Omental fat pad (tissue), 4 donors: ENCODE measurements at places on chromosomes 11 and 22. TPM values are rescaled to one million over a fixed set of nuclear protein-coding genes. Genes with fewer than 3 reads are reported as not detected.

Gene EIF1AD
- total RNA-seq = 27.7 TPM

Gene RHBDD3
- 30.8 TPM for total RNA-seq

DNA sequence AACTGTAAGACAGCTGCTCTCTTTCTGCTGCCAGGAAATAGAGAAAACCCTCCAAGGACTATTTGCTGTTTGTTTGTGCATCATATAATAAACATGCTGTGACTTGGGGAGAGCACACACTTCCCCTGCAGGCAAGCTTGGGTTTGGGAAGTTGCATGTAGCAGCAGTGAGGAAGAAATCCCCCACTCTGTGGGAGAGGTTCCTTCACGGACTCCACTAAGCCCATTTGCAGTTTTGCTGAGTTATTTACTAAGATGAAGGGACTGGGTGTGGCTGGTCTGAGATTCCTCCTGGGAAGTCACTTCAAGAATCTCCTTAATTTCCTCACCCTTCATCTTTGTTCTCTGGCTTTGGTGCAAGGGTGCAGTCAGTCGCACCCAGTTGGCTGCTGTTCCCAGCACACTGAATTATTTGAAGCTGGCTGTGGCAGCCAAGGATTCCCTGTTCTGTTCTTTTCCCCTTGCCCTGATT, 104.9 kb downstream of the ARFGAP2 start:
- no peak for DNase-seq

DNA sequence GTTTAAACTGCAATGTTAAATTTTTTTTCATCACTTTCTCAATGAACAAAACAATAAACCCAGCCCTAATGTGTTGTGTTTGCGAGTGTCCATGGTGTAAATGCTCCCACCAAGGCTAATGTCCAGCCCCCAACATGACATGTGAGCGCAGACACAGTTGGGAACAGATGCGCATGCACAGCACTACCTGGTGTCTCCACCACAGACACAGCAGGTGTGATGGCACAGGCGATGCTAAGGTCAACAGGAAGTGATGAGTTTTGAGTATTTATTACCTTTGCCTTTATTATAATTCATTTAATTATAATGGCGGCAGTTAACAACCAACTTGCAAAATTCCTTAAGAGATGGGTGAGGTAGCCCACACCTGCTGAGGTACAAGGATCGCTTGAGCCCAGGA, 42.9 kb downstream of the MICAL3 start:
- no peak for DNase-seq

- no peak for DNase-seq
Observed at GRCh38 chr11:95091663-95092180, 2.1 kb downstream of the ENDOD1 start.

DNA sequence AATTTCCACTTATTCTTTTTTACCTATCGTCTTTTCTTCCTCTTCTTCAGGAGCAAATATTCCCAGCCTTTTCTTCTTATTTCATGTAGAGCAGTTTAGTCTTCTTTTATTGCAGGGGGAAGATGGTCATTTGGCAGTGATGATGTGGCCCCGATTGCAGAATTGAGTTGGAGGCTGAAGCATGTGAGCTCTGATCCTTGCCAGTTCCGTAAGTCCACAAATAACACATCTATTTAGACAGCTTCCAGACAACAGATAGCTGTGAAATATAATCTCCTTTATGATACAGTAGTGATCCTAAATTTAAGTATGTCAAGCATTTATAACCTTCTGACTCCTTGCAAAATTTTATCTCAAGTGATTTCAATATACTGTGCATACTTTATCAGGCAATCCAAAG, 27.5 kb downstream of the REXO2 start:
- no peak for DNase-seq

Gene RHOD
- total RNA-seq = 23.8 TPM

GRCh38 chr11:110947096-110947495, 234.9 kb upstream of the ARHGAP20 start:
- DNase-seq = no peak

Gene BRSK2
- 0.82 TPM for total RNA-seq
